ENCODE measurements at places on chromosomes 7 and 10. TPM values are rescaled to one million over a fixed set of nuclear protein-coding genes. Genes with fewer than 3 reads are reported as not detected.

- DNase-seq, result peak; percentile 11
Measured at GRCh38 chr10:79046741-79047583, 21.8 kb upstream of the ZMIZ1 start.

DNA sequence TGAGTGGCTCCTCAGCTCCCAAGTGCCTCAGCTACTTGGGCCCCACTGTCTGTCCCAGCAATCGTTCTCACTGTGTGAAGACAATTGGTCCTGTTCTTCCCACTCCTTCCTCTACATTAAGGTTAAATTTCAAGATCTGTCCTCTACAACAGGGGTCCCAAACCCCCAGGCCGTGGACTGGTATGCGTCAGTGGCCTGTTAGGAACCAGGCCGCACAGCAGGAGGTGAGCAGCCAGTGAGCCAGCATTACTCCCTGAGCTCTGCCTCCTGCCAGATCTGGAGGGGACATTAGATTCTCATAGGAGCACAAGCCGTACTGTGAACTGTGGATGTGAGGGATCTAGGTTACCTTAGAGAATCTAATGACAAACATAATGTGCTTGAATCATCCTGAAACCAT is 376.9 kb upstream of the FZD8 start:
- no peak for DNase-seq

DNA sequence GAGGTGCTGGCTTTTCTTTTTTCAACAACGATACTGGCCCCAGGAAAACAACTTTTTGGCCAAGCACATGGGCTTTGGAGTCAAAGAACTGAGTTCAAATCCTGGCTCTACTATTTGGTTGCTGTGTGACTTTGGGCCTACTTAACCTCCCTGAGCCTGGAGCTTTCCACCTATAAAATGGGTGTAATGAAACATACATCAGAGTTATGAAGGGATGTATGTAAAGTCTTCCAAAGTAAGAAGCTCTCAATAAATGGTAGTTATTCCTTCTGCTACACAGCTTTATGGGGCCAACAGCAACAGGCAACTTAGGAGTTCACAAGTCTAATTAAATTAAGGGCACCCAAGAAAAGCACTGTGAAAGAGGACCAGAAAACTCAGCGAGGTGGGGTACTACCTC is 33.0 kb downstream of the ZNF777 start:
- no peak for DNase-seq

GRCh38 chr7:143048827-143049226 is 3.3 kb upstream of the OR6V1 start:
- no peak for DNase-seq

- DNase-seq, result no peak
Measured at GRCh38 chr7:47580175-47580706, 1.7 kb downstream of the TNS3 start.

DNA sequence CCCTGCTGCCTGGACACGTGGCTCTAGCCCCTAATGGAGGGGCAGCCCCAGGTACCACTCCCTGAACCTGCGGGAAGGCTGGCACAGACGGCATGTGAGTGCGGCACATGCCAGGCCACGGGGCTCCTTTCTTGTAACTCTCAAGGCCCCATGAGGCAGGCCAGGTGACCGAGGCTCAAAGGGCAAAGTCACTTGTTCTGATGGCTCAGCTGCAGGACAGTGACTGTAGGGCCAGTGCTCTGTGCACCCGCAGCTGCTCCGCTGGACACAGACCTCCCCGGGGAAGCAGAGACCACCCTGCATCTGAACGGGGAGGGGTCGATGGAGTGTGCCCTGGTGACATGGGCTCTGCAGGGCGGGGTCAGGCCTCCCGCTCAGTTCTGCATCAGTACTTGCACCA is 55.3 kb downstream of the PTPRE start:
- no peak for DNase-seq

DNA sequence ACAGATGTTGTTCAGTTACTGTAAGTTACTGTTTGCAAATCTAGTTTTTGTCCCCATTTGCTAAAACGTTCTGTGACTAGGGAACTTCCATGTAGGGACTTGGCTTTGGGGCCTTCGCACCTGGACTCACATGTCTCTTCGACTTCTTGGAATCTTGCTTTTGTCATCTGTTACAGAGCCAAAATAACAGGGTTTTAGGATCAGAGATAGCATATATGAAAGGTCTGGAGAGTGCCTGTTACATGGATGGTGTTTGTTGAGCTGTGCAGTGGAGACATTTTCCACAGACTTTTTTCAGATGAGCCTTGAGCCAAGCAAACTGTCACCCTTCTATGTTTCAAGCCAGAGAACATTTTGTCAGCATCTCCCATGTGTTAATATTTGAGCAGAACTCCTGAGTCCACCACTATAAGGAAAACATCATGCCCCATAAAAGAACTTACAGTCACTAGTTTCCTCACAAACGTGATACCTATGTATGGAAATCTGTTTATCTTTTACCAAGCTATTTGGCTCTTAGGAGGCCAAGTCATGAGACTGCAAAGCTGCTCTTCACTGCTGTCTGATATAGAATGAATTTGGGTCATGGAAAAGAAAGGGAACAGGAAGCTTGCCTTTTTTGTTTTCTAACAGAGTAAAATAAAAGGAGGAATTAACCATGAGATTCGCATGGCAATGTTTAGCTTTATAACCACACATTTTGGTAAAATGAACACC is 818.6 kb upstream of the IGFBP3 start:
- DNase-seq, result no peak

DNA sequence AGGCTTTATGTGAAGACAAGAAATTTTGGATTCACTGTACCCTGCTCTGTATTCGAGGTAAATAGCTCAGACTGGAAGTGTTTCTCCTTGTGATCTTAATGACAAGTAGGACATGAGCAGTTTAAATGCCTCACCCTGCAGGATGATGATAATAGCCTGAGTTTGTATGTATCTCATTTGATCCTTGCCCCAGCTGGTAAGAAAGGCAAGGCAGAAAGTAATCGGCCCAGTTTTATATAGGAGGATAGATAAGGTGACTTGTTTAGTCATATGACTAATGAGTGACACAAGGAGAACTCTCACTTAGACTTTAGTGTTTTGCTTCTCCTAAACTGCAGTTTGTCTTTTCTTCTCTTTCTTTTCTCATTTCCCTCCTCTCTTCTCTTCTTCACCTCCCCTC is 372.6 kb downstream of the PHF14 start:
- no peak for DNase-seq

- no peak for DNase-seq
Measured at GRCh38 chr10:2978111-2978510, 89.2 kb upstream of the PFKP start.

- DNase-seq, result peak; percentile 84
Measured at GRCh38 chr10:119667562-119668328, 16.6 kb downstream of the BAG3 start.

The CLRN3 gene
- not detected for total RNA-seq

The ENTPD7 gene
- 3.0 TPM for total RNA-seq

The OR9A4 gene
- not detected for total RNA-seq

DNA sequence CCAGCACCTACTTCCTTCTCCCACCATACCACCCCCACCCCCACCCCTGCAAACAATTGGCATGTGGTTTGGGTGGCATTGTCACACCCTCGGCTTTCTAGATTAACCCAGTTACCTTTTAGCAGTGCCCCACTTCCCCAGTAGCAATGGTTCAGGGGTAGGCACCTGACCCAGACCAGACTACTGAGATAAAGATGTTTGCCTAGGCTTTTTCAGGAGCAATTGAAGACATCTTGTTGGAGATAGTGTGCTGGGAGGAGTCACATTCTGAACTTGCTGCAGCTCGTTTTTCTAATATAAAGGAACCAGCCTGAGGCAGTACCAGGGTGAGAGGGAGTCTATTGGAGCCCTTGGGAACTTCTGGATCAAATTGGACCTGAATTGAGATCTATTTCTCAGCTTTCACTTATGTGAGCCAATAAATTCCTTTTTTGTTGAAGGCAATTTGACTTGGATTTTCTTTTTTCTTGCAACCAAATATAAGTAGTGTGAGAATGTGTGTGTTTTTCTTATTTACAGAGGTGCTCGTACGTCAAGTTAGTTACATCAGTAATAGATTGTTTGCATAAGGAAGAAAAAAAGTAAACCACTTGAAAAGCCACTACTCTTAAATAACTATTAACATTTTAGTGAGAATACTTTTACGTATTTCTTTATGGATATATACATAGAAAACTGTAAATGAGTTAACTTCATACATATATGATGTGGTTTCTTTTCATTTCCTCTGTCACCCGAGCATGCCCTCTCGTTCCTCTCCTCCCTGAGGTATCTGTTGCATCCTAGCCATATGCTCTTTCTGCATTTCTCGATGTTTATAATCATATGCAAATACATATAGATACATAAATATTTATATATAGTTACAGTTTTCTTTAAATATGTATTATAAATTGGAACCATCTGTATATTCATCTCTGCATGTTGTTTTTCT is 38.0 kb downstream of the RAB18 start:
- no peak for DNase-seq

GRCh38 chr7:142012825-142013511 is 17.3 kb downstream of the MGAM start:
- DNase-seq, result no peak

The NUTM2A gene
- 1.9 TPM for total RNA-seq

DNA sequence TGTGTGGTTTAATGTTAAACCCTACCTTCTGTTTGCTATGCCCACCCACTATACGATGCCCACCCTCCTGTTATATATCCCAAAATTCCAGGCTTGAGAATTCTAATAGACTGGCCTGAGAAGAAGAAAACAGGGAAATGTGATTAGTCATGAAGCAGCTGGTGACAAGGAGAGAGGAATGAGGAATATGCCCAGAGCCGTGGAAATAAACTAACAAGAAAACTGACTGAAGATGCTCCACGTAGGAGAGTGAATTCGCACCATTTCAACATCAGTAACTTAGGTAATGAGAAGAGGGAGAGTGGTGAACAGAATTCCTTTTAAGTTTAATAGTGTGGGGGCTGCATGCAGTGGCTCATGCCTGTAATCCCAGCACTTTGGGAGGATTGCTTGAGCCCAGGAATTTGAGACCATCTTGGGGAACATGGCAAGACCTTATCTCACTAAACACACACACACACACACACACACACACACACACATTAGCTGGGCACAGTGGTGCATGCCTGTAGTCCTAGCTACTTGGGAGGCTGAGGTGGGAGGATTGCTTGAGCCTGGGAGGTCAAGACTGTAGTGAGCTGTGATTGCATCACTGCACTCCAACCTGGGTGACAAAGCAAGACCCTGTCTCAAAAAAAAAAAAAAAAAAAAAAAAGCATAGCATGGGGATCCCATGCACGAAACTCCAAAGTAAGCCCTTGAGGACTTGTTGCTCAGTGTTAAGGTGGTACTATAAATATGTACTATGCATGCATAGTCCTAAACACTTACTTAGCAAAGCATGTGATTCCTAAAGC is 16.1 kb upstream of the SYPL1 start:
- DNase-seq, result no peak

GRCh38 chr7:122550545-122550944 is 148.4 kb downstream of the RNF133 start:
- no peak for DNase-seq

The SUN3 gene
- not detected for total RNA-seq

GRCh38 chr7:73557397-73558257 is at the start of gene BCL7B:
BCL7B (minus strand) TSS chr7:73557690; CDS start chr7:73557578, 112 bp downstream.
- peak; percentile 78 for DNase-seq

The IRF5 gene
- 4.6 TPM for total RNA-seq

GRCh38 chr7:152660021-152660420 is 15.9 kb downstream of the XRCC2 start:
- no peak for DNase-seq

The TLL2 gene
- 1.5 TPM for total RNA-seq

DNA sequence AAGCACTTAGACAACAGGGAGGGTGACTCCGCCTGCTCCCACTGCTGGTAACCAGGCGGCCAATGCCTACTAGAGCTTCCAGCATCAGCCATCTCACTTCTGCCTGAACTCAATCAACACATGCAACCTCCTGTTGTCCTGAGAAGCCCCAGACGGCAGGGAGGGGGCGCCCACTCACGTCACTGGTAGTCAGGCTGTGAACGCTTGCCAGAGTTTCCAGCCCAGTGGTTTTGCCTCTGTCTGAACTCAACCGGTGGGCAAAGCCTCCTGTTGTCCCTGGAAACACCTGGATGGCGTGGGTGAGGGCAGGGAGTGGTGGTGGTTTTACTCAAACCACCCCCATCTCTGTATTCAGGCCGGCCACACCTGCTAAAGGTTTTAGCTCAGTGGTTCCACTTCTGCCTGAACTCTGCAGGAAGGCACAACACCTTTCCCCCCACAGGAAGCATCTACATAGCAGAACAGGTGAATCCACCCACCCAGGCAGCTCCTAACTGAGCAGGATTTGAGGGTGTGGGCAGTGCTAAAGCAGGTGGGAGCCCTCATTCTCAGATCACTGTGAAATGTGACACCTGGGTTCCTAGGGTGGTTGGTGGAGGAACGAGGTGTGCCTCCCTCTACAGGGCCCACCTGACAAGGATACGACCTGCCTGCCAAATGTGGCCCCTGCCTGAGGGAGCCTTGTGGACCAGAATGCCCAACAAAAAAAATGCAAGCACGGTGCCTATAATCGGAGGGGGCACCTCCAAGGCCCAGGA is 563.0 kb upstream of the SEMA3D start:
- DNase-seq, result no peak

- no peak for DNase-seq
Measured at GRCh38 chr7:64183126-64183742, 23.8 kb upstream of the ZNF735 start.

DNA sequence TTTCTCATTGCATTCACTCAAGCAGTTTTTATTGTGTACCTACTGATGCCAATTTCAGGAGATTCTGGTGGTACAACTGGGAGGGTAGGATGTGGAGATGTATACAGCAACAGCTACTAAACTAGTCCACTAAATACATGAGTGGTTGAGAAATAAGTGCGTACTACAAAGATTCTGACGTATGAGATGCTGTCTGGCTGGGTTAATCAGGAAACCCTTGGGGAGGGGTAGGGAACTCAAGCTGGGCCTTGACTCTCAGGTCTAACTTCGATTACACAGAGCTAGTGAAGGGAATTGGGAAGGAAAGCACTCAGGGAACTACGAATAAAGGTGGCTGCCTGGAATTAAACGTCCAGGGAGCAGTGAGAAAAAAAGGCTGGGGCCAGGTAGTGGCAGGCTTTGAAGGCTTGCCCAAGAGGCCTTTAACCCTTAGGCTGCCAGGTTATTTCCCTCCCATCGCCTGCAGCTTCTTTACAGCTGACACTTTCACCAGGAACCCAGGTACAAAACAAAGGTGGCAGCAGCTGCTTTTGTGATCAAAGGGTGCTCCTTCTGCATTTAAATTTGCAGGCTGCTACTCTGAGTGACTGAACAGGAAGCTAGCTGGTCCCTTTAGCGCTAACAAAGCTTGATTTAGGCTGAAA is 3.2 kb downstream of the MMS19 start:
- no peak for DNase-seq

The CALHM1 gene
- not detected for total RNA-seq

DNA sequence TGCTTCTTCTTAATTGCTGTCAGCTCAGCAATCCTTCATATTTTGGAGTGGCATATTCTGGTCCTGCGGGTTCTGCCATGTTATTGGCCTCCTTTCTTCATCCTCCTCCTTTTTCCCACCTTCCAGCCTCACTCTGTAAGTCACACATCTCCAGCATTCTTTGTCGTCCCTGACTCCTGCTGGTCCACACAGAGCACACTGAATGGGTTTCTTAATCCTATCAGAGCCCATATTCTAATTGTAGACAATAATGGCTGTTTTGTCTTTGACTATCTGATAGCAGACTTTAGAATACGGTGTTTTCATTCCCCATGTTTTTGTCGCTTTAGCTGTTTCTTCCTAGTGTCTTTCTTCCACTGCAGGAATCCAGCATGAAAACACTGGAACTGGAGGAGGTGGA is 389.6 kb downstream of the REEP3 start:
- no peak for DNase-seq
